ENCODE measurements at places on chromosomes 5 and 9.

DNA sequence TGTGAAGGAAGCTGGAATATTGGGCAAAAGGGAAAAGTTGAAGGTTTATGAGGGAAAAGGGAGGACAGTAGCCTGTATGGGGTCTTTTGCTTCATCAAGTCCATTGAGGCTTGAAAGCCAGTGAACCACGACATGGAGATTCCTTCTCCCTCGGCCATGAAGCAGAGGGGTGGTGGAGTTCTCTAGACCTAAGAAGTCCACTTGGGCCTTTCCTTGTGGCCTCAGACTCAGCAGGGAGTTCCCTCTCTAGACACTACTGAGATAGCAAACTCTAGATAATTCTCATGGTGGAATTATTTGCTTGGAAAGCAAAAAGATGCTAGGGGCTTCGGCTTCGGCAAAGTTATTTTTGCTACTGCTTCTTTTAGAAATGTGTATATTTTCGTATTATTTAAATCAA is 78.5 kb downstream of the FOXD1 start:
- no peak for DNase-seq

DNA sequence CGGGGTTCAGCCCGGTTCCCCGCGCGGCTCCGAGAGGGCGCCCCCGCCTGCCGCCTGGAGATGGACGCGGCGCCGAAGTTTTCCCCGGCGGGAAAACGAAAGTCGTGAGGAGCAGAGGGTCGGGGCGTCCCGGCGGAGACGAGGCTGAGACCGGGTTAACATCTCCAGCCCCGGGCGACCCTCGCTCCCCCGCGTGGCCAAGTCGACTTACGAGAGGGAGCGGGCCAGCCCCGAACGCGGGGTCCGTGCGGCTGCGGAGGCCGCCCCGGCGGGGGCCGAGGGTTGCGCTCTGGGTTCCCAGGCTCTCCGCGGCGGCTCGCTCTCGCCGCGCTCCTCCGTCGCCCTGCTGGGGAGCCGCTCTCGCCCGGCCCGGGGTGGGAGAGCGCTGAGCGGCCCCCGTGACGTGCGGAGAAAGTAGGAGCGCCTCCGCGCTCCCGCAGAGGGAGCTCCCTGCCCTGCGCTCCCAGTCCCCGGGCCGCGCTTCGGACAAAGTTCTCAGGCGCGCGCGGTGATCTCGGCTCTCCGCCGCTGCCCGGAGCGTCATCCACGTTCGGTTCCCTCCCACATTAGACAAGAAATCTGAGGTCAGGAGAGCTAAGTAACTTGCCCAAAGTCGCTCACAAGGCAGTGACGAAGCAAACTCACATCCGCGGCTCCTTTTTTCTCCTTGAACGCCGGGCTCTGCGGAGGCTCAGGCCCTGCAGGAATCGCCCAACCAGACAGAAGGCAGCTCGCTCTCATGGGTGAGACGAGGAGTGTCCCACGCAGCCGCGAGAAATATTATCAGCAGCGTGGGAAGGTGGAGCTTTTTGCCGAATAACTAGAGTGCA is 1.2 kb upstream of the GCNT4 start:
- no peak for DNase-seq

DNA sequence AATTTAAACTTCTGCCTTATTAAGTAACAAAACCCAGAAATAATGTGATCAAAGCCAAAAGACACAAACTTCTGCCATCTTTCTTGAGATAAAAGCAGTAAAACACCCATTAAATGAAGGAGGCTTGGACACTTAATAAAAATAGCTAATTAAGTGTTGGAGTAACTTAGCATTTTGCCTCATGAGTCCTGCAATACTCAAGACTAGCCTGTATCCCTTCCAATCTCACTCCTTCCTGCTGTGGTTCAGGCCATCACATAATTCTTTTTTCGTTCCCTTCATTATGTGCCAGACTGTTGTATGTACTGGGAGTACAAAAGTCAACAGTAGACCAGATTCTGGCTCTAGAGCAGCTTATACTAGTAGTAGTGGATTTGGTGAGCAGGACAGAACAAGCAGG is 250.2 kb downstream of the NFIB start:
- DNase-seq, result no peak

DNA sequence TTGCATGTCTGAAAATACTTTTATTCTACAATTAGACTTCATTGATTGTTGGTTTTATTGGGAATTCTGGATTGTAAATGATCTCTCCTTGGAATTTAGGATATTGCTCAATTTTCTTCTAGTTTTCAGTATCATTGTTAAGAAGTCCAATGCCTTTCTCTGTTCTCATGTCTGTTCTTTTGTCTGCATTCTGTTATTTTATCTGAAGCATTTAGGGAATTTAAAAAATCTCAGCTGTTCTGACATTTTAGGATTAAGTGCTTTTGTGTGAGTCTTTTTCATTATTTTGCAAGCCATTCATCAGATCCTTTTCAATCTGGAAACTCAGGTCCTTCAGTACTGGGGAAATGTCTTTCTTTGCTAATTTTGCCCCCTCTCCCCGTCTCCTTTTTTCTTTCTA is 4.4 kb upstream of the FER start:
- DNase-seq, result no peak

- DNase-seq, result no peak
These were observed 2.3 kb downstream of the ALAD start for GRCh38 chr9:113398796-113399195.

DNA sequence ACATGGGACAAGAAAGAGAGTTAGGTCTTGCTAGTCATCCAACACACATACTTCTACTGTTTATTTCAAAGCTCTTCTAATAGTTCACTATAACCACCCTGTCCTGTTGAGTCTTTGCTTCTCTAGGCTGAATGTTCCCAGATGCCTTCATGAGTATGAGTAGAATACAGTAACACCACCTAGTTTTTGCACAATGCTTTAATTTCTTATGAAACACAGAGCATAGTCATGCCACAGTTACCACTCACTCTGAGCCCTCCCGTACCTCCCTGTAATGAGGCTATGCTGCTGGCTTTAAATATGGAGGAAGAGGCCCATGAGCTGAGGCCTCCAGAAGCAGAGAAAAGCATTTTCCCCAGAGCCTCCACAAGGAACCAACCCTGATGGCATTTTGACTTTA is 75.0 kb upstream of the SLC1A3 start:
- DNase-seq, result no peak

GRCh38 chr9:4514252-4515128 is 24.2 kb downstream of the SLC1A1 start:
- DNase-seq, result no peak

DNA sequence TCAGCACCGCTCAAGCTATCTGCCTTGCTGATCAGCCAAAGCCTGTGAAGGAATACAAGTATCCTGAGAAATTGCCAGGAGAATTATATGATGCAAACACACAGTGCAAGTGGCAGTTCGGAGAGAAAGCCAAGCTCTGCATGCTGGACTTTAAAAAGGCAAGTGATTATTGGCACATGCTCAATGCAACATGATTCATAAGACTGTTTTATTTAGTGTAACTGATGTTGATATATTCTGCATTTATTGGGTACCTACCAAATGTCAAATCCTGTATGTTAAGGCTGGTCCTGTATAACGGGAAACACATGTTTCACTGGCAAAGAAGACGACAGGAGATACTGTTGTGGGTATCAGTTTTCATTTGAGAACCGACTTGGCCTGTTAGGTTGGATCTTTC is 69.0 kb downstream of the ADAMTS16 start:
- DNase-seq, result no peak

- DNase-seq, result no peak
These were observed 48.6 kb upstream of the KCNMB1 start for GRCh38 chr5:170437621-170438375.

- no peak for DNase-seq
These were observed 6.2 kb downstream of the NOL6 start for GRCh38 chr9:33467526-33467925.

- no peak for DNase-seq
These were observed 259.3 kb downstream of the CEMIP2 start for GRCh38 chr9:71509054-71509453.

- no peak for DNase-seq
These were observed 26.4 kb downstream of the PDCD1LG2 start for GRCh38 chr9:5536684-5537083.

DNA sequence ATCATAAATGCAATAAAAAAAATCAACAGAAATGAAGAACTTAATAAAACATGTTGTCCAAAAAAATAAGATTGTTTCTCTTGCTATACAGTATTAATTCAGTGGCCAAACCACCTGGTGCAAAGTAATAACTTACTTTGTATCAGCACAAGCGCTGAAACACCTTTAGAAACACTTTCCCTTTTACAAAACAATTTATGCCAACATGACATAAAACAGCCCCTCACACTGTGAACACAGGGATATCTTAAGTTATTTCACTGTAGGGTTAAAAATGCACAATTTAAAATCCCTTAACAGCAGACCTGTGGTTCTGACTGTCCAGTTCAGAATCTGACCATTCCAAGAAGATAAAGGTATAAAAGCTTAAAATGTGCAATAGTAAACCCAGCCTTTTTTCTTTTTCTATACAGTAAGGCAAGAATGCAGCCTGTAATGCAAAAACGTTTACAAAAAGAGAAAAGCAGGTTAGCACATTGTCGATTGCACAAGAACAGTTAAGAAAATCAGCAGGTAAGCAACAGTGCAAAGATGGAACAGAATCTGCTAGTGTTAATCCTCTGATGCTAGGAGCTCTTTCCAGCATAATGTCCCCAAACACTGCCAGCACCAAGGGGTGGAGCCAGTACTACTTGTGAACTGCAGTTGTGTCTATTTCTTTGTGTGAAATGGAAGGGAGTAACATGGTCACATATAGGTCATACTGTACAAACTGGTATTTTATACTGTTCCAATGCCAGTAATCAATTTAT is 21.6 kb downstream of the RAB14 start:
- DNase-seq, result no peak

DNA sequence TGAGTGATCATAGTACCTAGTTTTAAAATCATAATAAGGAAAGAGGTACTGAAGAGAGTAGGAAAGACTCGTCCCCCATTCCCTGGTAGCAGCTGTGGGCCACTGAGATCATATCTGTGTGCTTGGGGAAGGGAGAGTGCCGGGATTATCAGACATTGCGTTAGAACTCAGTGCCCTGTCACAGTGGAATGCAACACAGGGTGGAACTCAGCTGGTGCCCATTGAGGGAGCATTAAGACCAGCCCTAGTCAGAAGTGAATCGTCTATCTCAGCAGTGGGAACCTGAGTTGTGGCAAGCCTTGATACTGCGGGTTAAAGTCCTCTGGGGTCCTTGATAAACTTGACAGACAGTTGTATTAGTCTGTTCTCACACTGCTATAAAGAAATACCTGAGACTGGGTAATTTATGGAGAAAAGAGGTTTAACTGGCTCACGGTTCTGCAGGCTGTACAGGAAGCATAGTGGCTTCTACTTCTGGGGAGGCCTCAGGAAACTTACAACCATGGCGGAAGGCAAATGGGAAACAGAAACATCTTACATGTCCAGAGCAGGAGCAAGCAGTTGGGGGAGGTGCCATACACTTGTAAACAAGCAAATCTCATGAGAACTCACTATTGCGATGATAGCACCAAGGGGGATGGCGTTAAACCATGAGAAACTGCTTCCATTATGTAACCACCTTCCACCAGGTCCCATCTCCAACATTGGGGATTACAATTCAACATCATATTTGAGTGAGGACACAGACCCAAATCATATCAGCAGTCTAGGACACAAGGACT is 33.1 kb downstream of the NDUFAF2 start:
- no peak for DNase-seq

- DNase-seq, result no peak
These were observed 365.2 kb downstream of the BRINP1 start for GRCh38 chr9:119003882-119004617.

GRCh38 chr9:36151316-36152210 is 15.0 kb downstream of the GLIPR2 start:
- DNase-seq, result no peak

DNA sequence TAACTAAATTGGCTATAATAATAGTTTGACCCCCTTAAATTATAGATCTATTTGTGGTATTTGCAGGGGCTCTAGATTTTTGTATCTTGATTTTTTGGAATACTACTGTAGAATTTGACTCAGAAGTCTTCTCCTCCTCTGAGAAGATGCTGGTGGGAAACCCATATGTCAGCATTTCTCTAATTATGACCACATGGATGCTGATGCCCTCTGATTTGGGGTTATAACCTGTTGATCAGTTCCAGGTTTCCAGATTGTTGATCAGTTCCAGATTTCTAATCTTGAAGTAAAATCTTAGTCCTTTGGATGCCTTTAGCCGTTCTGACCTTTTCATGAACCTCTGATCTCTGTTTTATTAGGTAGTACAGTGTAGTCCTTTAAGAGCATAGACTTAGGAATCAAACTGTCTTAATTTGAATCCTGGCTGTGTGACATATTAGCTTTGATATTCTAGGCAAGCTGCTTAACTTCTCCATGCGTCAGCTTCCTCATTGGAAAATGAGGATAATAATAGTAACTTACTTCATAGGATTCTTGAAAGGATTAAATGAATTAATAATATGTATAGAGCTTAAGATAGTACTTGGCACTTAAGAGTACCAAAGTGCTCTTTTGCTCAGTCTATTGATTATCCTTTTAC is 8.1 kb downstream of the FSD1L start:
- no peak for DNase-seq

- DNase-seq, result no peak
These were observed 648.2 kb downstream of the MAT2B start for GRCh38 chr5:164153469-164154172.

- DNase-seq, result no peak
These were observed 14.9 kb downstream of the FAM163B start for GRCh38 chr9:133594310-133594709.

GRCh38 chr5:52892242-52892878 is 96.8 kb upstream of the ITGA2 start:
- DNase-seq, result no peak

- no peak for DNase-seq
These were observed 9.3 kb upstream of the ZDHHC12 start for GRCh38 chr9:128733256-128733655.

DNA sequence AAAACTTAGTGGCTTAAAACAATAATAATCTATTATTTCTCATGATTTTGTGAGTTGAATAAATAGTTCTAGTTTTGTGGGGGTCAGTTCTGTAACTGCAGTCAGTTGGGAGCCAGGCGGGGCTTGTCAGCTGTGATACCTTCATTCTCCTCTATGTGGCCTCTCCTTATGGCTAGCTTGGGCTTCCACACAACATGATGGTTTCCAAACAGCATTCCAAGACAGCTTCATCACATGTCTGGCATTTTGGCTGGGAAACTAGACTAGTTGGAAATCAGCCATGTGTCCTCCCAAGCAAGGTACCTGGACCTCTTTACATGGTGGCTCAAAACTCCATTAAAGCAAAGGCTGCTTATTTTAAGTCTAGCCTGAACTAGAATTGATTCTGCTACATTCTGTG is 61.4 kb upstream of the RANBP3L start:
- DNase-seq, result no peak

Measured in thoracic aorta (tissue), 2 donors.